ENCODE measurements at places on chromosomes 3 and 15.
A peak's percentile ranks its signal among the peaks of the same experiment; 100 is the strongest.

- peak; percentile 56 for DNase-seq
Measured at GRCh38 chr15:52677593-52678467, 1.4 kb downstream of the ATOSA start.

GRCh38 chr3:79097964-79098660 is 669.7 kb downstream of the ROBO1 start:
- DNase-seq, result no peak

DNA sequence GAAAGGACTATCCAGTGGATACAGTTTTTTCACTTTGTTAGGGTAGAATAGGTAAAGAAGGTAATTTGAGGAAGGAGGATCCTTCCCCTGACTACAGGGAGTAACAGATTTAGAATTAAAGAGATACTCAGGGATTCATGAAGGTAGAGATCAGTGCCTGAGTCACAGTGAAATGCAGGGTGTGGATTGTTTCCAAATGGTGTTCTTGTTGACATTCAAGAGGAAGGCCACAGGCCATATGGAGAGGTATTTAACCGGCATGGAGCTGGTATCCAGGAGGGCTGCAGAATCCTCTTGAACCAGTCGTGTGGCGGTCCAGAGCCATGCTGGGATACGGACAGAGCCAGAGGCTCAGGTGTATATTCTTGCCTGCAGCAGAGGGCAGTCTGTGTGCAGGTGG is 28.2 kb downstream of the GYG1 start:
- no peak for DNase-seq

DNA sequence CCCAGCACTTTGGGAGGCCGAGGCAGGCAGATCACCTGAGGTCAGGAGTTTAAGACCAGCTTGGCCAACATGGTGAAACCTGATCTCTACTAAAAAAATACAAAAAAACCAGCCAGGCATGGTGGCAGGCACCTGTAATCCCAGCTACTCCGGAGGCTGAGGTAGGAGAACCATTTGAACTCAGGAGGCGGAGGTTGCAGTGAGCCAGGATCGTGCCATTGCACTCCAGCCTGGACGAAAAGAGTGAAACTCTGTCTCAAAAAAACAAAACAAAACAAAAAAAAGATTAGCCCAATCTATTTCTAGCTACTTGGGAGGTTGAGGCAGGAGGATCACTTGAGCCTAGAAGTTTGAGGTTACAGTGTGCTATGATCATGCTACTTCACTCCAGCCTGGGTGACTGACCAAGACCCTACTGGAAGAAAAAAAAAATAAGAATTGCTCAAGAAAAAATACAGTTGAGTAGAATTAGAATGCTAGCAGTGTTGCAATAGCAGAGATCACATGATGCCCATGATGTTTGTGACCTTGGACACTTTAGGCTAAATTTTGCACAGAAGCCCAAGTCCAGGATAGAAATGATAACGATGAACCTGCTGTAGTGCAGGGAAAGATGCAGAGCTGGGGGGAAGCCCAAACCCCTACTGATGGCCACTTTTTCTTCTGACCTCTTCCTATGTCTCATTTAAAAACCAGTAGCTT is 162.2 kb downstream of the LPP start:
- no peak for DNase-seq

DNA sequence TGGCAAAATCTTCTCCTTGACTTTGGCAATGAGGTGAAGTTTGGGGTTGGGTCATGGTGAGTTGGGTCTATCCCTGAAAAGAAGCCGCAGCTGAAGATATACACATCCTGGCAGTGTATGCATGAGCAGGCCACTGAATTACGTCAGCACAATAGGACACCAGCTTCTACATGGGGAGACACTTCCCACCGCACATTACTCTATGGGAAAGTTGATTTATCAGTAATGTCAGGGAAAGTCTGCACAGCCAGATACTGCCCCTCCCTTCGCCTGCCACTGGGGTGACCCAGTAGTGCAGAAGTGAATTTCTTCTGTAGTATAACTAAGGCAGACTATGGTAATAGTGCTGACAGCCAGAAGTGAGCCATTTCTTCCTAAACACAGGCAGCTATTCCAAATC is 245.0 kb downstream of the NTRK3 start:
- no peak for DNase-seq

- no peak for DNase-seq
Measured at GRCh38 chr3:33940149-33940548, 141.7 kb downstream of the PDCD6IP start.

GRCh38 chr3:179769411-179770247 is 116.8 kb downstream of the USP13 start:
- DNase-seq, result no peak

- DNase-seq, result no peak
Measured at GRCh38 chr3:112030901-112031300, 3.6 kb upstream of the TMPRSS7 start.

DNA sequence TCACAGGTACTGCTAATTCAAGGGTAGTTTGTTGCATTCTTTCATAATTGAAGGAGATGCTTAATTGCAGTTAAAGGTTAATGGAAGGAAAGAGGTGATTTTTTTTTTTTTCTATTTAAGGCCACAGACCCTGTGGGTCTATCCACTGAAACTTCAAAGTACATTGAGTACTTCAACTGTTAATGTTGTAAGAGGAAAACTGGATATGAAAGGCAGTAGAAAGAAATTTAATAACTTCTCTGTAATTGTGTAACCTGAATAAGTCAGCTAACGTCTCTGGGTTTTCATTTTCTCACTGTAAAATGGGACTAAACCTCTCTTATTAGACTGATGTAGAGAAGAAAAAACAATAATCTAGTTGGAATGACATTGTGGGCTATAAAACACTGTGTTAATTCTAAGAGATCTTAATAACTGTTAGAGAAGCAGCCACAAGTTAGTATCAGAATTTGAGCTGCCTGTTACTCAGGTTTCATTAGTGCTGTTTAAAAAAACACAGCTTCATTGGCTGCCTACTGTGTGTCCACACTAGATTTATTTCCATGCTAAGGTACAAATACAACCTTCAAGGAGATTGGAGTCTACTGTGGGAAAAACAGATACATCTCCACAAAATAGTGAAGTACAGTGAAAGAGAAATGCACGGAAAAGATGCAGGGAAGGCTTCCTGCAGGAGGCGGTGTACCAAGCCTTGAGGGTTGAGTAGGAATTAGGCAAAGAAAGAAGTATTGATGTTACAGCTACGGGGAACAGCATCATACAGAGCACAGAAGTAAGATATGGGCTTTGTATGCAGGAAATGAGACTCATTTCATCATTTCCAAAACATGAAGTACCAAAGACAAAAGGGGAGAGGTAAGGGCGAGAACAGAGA is 483.6 kb downstream of the TAFA4 start:
- no peak for DNase-seq

DNA sequence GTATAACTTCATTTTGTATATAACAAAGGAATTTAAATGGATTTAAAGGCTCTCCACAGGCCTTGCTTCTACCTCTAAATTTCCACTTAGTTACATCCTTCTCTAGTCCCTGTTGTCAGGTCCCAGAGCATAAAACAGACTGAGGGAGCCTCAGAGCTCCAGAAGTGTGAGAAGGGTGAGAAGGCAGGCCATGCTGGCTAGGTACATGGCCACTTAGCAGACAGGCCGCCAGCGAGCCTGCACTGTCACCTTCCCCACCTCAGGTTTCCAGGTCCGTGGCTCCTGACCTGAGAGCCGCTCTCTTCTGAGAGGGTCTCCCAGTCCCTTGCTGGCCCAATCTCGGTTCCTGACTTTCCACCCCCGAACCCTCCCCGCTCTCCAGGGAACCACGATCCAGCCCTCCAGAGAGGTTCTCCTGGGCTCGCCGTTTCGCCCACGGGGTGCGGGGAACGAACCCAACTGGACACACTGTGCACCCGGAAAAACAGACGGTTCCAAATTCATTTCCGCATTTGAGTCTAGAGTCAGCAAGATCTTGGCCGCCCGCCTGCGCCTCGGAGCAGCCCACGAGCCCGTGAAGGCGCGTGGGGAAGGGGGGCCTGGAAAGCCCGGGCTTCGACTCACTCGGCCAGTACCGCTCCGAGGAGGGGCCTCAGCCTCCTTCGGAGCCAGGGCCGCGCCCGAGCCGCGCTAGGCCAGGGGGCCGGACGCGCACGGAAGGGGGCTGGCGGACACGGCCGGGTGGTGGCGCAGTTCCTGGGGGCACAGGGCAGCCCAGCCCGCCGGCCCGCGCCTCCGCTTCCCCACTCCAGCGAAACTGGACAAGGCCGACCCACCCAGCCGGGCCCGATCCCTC is 16.7 kb upstream of the SOX2 start:
- no peak for DNase-seq

GRCh38 chr3:5423523-5423922 is 236.0 kb downstream of the EDEM1 start:
- DNase-seq, result no peak

- no peak for DNase-seq
Measured at GRCh38 chr3:149933008-149933407, 37.7 kb downstream of the PFN2 start.

GRCh38 chr15:37967788-37968187 is 33.3 kb downstream of the TMCO5A start:
- no peak for DNase-seq

DNA sequence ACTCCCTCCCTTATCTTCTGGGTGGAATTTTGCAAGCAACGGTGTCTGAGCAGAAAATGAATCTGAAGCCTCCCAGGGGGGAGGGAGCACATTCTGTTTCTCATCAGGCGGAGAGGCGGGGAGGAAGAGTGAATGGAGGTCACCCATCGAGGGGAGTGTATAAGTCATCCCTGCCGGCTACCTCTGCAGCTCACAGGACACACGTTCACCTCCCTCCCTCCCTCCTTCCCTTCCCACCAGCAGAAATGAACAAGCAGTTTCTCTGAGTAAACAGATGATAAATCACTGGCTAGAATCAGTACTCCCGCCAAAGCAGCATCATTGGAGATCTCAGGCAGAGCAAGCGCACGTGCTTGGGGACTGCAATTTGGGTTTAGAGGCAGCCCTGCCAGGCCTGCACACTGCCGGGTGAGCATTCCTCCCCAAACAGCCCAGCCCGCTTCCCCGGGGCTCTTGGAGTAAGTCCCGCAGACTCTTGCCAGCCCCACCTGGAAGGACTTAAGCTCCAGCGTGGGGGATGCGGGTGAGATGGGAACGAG is 38.3 kb downstream of the CPN2 start:
- DNase-seq, result no peak

- DNase-seq, result no peak
Measured at GRCh38 chr3:45224824-45225464, 1.1 kb downstream of the TMEM158 start.

DNA sequence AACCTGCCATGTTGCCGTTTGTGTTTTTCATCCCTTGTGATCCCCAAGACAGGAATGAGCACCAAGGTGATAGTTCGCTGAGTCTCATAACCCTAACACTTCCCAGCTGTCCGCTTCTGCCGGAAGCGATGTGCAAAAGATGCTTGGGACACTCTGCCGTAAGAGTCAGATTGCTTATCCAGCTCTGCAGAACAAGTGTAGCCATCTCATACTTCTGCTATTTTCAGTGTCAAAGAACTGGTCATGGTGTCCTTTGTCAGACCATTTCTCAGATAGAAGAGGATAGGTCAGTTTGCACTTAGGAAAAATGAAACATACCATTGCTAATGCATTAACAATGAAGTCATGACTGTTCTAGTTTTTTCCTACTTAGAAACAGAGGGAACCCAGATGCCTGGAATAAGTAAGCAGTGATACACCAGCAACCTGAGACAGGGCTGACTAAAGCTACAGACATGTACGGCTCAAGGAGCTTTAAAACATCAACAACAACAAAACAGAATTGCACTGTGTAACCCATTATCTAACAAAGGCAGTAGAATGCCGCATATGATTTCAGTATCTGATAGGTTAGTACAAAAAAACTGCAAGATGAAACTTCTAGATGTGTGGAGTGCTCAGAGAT is 134.0 kb upstream of the IL12A start:
- DNase-seq, result no peak

- DNase-seq, result no peak
Measured at GRCh38 chr3:101950510-101950909, 101.2 kb downstream of the NFKBIZ start.

DNA sequence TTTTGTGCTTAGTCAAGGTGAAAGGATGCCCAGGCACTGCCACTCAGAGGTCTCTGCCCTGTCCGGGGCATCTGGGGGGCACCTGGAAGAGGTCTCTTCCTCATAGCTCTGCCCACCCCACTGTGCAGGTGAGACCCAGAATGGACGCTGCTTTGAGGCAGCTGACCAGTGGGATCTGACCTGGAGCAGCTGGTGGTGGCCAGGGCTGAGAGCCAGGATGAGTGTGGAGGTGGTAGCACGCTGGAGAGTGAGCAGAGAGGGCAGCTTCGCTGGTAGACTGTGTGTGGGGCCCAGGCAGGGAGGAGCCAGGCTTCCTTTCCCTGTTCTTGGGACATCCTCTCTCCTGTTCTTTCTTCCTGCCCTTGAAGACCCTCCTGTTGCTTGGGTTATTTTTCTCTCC is 32.2 kb upstream of the PLA2G4E start:
- no peak for DNase-seq

- DNase-seq, result no peak
Measured at GRCh38 chr3:56856752-56857151, 55.0 kb upstream of the ARHGEF3 start.

DNA sequence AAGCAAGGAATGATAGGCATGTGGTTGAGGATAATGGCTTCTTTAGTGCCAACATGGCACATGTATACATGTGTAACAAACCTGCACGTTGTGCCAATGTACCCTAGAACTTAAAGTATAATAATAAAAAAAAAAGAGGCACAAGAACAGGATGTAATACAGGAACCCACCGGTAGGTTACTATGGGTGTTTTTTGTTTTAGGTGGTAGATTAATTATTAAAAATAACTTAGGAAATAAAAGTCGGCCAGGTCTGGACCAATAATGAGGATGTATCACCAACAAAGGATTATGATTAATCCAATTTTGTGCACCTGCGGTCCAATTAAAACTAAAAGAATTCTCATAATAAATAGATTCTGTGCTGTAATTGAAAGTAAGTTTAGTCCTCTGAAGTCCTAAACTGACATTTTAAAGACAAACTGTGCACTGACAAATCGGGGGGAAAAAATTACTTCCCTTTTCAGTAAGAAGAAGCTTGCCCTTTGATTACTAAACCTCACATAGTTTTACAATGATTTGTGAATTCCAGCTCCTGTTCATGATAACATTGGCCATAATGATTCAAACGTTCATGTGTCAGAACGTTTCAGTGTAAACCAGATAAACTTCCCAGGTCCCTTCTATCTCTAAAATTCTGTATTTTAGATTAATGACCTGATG is 62.2 kb downstream of the CASR start:
- no peak for DNase-seq

DNA sequence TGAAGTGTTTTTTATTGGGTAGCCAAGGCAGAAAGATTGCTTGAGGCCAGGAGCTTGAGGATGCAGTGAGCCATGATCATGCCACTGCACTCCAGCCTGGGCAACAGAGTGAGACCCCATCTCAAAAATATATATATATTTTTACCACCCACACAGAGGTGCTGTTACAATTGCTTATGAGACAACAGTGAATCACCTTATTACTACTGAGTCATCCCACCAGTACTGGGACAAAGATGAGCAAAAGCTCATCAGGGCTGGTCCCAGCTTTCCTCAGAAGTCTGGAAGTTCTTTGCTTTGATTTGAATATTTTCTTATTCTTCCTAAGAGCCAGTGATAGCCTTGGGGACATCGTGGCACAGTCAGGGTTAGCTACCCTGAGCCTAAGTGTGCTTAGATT is 207.7 kb downstream of the SOX2 start:
- DNase-seq, result no peak
